ENCODE measurements at places on chromosomes 5 and 9.

GRCh38 chr9:92748233-92748497 is 16.5 kb downstream of the BICD2 start:
- no peak for DNase-seq

DNA sequence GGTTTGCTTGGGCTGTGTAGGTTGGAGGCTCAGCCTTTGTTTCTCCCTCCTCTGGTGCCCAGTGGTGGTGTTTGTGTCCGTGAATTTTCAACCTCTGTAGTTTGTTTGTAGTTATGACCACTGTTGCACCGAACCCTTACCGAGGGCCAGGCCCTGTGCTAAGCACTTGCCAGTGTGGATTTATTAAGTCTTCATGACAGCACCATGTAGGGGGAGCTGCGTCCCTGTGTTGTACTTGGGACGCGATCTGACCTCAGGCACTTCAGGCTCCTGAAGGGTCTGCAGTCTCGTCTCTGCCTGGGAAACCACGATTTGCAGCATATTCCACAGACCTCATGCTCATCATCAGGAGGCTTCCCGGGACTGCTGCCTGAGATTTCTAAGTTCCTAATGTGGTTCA is 12.8 kb downstream of the TENT4A start:
- DNase-seq, result no peak

GRCh38 chr5:7801891-7802614 is 48.9 kb downstream of the CFAP90 start:
- DNase-seq, result no peak

DNA sequence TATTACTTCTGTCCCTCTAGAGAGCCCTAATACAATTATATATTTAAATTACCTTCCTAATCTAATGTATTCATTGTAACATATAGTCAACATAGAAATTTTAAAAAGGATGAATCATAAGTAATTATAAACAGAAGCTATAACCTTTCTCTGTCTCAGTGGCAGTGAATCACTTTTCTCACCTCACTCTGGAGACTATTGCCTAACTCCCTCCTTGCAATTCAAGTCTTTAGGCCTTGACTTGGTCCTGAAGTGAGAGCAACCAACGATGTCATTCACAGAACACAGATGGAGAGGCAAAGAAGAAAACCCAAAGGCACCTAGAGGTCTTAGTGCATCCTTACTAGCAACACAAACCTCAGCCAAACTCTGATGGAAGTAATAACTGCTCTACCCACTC is 133.3 kb upstream of the DPYSL3 start:
- DNase-seq, result no peak

- DNase-seq, result no peak
Observed at GRCh38 chr9:113160571-113160970, 9.8 kb downstream of the SLC31A2 start.

- no peak for DNase-seq
Observed at GRCh38 chr5:17381932-17382331, 116.1 kb upstream of the TAF11L2 start.

DNA sequence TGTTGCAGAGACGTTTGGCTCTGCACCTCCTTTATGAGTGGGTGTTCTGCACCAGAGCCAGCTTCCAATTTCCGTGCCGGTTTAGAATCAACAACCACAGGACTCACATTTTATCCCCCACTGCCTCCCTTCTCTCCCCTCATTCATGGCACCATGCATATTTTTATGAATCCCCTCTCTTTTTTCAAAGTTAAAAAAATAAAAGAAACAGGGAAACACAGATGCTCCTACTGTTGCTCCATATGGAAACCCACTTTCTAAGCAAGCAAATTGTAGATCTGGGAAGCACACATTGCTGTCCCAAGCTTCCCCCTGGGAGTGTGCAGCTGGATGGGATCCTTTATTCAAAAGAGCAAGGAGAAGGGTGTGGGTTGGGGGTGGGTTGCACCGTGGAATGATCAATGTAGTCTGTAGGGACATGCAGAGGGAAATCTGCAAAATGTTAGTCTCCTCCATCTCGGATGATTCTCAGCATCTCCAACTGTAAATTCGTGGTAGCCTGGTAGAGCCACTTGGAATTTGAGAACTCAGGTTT is 410.0 kb upstream of the ADAMTSL1 start:
- DNase-seq, result no peak

DNA sequence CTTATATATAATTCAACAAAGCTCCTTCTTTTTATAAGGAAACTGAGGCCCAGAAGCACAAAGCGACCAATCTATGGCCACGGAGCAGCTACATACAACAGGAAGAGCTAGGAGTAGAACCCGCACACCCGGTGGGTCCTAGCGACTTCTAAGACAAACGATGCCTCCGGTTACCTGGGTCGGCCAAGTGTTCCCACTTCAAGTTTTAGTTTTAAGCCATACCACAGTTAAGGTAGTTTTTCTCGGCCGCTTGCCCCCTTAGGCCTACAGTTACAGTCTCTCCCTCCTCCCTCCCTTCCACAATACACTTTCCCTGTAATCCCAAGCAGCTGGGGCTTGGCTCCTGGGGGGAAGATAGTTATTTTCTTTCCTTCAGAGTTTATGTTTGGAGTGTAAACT is 533 bp downstream of the SREK1IP1 start:
- no peak for DNase-seq

DNA sequence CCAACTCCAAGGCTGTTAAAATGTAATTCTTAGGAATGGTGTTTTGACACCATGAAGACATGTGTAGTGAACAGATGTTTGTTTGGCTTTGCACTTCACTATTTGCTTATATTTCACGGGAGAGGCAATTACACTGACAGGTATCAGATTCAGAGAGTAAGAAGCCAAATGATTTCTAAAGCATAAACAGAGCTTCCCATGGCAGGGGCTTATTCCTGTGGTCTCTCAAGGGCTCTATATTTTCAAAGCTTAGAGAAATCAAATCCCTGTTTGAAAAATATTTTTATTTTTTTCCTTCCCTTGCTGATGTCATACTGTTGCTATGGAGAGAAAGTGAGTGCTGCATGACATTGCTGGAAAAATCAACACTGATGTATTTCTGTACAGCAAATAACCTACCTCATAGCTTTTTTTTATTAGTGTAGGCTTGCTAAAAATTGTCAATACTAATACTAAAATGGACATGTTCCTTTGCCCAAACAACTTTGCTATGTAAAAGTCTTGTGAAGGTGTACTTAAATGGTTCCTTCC is 161.4 kb downstream of the GIN1 start:
- no peak for DNase-seq

- DNase-seq, result no peak
Observed at GRCh38 chr5:111194925-111195324, 29.3 kb upstream of the CAMK4 start.

- DNase-seq, result no peak
Observed at GRCh38 chr5:17405976-17406375, 92.1 kb upstream of the TAF11L2 start.

- peak; percentile 95 for DNase-seq
Observed at GRCh38 chr9:87193925-87194868, 246.9 kb upstream of the GAS1 start.

GRCh38 chr5:143192191-143192900 is 211.1 kb downstream of the NR3C1 start:
- no peak for DNase-seq

- no peak for DNase-seq
Observed at GRCh38 chr9:33101104-33101951, 24.9 kb upstream of the SMU1 start.

DNA sequence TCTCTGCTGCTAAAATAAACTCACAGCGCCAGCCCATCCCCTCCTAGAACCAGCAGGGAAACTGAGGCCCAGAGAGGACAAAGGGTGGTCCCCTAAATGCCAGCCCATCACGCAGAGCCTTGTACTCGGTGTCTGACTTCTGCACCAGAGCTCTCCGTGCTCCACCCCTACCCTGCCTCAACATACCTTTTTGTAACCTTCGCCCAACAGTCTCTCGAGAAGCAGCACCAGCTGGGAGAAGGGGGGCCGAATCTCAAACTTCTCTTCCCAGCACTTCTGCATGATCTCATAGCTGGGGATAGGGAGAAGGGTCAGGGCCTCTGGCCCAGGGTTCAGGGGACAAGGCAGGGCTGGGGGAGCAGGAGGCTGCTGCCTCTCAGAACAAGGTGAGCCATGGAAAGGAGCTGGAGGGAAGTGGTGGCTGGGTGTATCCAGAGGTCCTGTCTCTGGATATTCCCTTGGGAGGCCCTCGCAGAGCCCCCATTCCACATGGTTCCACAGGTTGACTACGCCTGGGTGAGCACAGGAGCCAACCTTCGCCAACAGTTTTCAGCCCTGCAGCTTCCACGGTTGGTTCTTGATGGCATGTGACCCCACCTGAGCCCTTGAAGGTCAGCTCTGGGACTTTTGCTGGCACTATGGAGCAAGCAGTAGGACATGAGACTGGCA is 32.3 kb upstream of the CSF1R start:
- DNase-seq, result no peak

DNA sequence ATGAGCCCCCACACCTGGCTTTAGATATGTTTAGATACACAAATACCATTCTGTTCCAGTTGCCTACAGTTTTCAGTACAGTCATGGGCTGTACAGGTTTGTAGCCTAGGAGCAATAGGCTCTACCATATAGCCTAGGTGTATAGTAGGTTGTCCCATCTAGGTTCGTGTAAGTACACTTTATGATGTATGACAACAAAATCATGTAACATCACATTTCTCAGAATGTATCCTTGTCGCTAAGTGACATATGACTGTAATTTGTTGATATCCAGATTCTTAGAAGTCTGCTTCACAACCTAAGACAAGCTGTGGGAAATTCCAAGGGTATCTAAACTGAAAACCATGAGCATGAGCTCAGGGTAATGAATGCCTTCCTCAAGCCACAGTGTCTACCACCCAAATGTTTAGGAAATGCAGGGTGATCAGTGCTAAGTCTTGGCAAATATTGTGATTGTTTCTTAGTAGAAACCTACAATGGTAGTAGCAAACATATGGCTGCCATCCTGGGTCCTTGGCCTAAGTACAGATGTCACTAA is 8.4 kb downstream of the ECM2 start:
- no peak for DNase-seq

DNA sequence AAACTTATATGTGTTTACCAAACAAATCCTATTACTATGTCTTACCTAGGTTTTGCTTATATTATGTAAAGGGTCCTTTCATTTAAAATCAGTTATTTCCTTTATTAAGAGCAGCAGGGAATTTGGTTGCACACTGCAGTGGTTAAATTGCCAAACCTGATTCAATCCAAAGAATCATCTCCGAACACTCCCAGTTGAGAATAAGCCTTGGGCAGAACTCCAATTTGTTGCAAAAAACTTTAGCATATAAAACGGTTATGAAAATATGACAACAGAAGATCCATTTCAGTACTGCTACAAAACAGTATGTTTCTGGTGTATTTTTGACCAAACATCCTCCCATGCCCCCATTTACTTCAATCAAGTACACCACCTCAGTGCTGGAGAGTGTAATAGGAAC is 587.0 kb upstream of the GRAMD2B start:
- DNase-seq, result no peak

GRCh38 chr5:9160747-9161146 is 385.1 kb downstream of the SEMA5A start:
- DNase-seq, result no peak

DNA sequence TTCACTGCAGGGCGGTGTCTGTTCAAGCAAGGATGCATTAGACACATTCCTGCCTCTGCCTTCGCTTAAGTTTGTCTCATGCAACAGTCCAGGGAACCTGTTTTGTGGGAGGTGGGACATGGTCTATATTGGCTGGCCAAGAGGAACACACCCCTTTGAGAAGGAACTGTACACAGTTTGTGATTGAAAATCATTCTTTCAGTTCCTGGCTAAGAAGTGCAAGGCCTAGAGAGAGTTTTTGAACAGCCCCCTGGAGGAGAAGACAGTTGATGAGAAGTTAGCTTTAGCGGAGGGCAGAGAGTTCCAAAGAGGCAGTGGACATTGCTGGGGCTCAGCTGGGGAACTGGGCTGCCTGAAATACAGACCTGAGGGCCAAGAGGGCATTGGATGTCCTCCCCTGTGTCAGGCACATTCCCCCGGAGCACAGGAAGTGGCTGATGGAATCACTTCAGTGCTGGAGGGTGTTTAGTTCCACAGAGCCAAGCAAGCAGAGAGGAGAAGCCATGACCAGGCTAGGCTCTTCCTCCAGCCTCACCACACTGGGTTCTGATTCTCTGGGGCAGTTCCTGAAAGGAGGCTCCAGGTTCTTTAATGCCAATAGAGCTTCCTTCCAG is 66.6 kb downstream of the RGS3 start:
- no peak for DNase-seq

GRCh38 chr9:137128158-137128861 is 10.6 kb upstream of the GRIN1 start:
- no peak for DNase-seq

DNA sequence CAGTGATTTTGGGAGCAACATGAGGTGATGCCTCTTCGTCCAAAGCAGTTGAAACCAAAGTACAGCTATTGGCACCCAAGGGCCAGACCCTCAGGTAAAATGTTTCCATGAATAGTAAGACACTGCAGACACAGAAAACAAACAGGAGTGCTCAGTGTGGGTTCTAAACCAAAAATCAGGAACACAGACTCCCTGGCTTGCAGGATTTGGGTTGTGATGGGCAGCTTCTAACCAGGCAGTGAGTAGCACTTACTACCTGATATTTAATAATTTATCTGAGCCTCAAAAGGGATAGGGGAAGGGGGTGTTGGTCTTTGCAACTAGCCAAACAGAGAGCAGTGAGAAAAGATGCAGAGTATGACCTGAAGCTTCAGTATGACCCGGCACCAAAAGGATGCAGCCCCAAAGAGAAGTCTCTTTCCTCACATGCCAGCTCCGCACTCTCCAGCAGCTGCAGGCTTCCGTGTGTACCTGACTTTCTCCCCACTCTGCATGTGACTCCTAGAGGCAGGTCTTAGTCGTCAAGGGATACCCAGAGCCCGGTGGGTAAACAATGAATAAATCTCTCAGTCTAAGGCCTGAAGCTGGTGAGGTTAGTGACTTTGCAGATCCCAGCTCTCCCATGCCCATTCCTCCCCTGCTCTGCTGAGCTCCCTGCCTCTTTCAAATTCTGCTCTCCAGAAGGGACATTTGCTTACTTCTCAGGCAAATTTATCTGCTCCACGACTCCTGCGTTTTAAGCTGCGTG is 105.4 kb upstream of the SPOCK1 start:
- DNase-seq, result no peak

DNA sequence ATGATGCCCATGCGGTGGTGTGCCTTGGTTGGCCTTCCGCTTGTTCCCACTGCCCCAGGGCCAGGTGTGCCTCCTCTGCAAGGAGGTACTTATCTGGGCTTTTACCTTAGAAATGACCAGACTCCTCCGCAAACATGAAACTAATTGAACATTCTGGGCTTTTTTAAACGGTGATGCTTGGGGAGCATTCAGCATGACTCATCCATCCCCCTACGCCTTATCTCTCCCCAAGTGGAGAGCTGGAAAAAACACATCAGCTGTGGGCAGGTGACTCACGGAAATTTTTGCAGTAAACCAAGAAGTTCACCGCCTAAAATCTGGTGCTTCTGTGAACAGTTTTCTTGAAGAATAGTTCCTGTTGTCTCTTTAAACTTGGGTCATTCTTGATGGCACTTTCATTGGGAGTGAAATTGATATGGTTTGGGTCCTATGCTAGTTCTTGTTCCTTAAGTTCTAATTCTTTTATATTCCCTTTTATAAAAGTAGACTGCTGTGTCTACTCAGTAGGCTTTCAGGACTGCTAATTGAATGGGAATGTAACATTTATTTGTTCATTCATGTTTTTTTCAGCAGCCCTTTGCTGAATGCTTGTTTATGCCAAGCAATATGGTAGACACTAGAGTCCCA is 39.6 kb downstream of the SFXN1 start:
- peak; percentile 84 for DNase-seq

GRCh38 chr9:69496846-69497450 is 171.9 kb downstream of the ENTREP1 start:
- DNase-seq, result no peak

- peak; percentile 59 for DNase-seq
Observed at GRCh38 chr5:173602423-173602822, 14.0 kb downstream of the BOD1 start.

- no peak for DNase-seq
Observed at GRCh38 chr5:173237875-173238220, 2.8 kb upstream of the NKX2-5 start.

Measured in astrocyte of the cerebellum (primary cell).